Left ventricle myocardium superior (tissue), 1 donor: ENCODE measurements at places on chromosomes 6 and 20.

DNA sequence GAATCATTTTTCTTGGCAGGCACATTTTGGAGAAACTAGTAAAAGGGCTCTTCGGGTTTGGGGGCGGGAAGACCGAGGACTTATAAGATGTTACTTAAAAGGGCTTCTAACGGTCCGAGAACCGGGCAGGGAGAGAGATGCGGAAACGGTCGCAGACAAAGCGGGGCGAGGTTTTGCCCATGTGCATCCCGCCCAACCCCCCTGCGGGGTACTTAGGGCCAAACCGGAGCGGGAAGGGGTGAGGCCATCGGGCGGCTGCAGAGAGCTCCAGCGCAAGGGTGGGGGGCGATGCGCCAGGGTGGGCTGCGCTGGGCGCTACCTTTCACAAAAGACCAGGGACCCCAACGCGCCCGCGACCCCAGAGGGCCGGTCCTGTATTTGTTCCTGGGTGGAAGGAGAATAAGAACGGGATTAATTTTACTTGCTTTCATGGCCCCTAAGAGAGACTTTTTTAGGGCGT is 616 bp downstream of the TUBB start:
- peak; percentile 81 for DNase-seq

DNA sequence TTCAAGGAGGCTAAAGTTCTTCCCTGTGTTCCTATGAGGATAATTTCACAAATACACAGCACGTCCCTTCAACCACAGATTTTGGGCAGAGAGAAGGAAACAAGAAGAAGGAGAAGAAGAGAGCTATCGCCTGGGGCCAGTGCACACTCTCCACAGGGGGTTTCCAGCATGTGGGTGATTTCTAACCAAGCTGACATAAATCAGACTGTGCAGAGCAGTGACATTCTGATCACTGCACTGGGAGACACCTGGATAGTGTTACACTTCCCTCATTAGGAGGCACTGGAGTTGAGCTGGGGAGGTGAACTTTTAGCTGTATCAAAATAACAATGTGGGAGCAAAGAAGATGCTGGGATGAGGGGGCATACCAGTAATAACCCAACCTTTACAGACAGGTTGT is 71.8 kb upstream of the CENPW start:
- no peak for DNase-seq

DNA sequence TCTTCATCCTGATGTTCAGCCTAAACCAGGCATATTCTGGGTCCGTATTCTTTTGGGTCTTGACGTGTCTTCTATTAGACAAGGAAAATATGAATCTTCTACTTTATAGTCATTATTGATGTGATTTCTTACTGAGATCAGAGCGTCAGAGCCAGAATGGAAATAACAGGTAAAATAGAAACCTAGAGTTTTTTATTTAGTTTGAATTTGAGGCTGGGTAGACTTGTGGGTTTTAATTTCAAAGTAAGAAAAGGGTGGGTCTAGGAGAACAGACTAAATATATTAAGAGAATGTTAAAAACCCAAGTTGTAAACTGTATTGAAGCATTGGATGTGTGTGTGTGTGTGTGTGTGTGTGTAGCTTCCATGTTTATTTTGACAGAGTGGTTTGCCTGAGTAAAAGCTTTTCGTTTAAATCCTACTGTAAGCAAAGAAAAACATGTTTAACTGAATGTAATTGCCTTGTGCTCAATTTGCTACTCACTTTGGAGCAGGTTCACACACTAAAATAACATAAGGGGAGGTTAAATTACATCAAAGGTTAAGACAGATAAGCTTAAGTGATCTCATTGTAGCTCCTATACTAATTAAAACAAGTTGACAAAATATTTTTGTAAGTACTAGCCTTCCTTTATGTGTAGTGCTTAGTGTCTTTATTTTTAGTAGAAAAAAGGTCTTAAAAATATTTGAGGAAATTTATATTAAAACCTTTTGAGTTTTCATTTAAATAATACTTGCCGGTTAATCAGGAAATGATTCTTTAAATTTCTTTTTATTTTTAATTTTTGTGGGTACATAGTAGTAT is 17.4 kb downstream of the HECA start:
- no peak for DNase-seq

- no peak for DNase-seq
Observed at GRCh38 chr20:40961686-40962640, 66.7 kb upstream of the TOP1 start.

- no peak for DNase-seq
Observed at GRCh38 chr6:110946498-110946897, 12.0 kb upstream of the GTF3C6 start.

GRCh38 chr20:49987868-49988690 is 5.3 kb downstream of the SNAI1 start:
- no peak for DNase-seq

DNA sequence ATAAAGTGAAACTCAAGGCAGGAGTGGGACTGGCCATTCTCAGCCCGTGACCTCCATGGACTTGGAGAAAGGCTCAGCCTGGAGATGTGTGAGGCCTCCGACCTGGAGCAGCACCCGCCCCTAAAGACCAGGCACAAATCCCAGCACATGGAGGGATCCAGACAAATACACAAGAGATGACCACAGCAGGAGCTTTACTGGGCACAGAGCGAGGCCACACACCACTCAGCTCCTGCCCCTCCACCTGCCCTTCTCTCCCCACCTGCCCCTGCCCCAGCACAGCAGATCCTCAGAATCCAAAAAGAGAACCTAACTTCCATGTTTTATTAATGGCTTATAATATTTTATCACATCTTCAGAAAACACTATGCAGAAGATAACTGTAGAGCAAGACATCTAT is 20.4 kb upstream of the MICB start:
- no peak for DNase-seq

- no peak for DNase-seq
Observed at GRCh38 chr6:35694462-35694861, 5.7 kb upstream of the FKBP5 start.

DNA sequence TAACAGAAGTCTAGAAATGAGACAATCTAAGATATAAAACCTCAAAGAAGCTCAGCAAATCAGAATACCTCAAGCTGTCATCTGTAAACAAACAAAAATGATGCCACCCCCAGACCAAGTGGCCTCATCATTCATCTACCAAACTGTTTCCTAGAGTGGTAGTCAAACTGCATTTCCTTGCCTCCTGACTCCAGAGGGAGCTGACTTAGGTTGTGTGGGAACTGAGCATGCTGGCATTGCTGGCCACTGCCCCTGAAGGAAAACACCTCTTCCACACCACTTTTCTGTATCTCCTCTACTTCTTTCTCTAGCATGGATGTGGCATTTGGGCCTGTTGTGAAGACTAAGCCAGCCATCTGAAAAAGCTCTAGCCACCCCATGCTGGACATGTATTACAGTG is 56.3 kb downstream of the ZHX3 start:
- no peak for DNase-seq

DNA sequence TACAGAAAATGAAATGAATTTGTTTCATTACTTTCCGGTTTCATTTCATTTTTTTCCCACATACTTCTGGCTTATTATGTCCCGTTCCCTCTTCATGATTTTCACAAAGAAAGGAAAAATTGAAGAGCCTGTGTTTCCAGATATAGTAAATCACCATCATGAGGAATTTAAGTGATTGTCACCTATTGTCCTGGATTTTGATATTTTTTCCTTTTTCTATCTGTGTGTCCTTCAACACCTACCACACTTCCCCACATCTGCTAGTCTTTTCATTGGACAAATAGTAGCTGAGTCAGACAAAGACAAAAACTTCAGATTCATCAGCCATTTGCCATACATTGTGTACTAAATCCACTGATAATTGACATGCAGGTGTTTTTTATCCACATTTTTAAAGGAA is 258.2 kb upstream of the HSF2 start:
- DNase-seq: no peak

DNA sequence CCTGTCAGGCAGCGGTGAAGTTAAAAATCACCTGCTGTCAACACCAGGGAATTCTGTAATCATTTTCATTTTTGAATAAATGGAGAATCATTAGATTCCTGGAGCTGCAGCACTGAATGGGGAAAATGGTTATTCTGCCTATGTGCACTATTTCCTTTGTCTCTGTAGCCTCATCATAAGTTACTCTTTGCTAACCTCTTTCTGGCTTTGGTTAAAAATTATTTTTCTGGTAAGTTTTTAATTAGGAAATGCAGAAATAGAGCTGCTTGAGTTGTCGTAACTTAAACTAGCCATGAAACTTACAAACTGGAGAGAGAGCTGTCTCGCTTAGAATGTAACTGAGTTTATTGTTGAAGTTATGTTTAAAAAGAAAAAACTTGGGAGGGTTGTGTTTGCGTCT is 28.8 kb downstream of the ZFAND3 start:
- DNase-seq: no peak

GRCh38 chr6:106974336-106974998 is at the start of gene CD24:
Gene CD24 (minus strand): TSS chr6:106974729. CDS start chr6:106974646, 83 bp downstream.
- DNase-seq: peak; percentile 30

DNA sequence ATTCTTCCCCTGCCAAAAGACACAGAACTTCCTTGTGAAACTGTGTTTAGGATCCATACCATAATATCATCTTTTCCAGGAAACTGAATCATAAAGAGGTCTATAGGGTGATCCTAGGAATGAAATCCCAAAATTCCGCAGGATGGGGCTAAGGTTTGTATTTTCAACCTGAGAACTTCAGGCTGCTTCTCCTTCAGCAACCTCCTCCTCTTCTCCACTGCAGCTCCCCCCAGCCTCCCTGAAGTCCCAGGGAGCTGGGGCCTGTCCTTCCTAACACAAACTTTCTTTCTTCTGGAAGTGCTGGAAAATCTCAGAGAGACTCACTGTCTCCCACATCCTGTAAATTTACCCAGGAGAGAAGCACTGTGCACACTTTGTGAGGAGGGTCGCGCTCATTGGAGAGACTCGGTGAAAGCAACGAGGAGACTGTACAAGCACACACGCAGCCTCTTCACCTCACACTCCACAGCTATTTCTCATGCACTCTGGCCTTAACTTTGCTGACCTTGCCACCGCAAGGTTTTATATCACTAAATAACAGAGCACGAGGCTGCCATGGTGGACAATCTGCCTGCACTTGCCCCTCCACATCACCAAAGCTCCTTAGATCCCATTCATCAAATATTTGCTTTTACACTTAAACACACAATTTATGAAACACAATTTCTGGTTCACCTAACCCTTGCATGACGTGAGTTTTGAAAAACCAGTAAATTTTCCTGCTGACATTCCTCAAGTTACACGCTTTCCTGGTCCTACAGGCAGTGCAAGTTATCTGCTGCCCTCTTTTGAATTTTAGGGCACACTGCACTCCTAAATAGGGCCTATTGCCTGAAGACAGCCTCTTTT is 14.3 kb downstream of the ID4 start:
- DNase-seq: no peak

DNA sequence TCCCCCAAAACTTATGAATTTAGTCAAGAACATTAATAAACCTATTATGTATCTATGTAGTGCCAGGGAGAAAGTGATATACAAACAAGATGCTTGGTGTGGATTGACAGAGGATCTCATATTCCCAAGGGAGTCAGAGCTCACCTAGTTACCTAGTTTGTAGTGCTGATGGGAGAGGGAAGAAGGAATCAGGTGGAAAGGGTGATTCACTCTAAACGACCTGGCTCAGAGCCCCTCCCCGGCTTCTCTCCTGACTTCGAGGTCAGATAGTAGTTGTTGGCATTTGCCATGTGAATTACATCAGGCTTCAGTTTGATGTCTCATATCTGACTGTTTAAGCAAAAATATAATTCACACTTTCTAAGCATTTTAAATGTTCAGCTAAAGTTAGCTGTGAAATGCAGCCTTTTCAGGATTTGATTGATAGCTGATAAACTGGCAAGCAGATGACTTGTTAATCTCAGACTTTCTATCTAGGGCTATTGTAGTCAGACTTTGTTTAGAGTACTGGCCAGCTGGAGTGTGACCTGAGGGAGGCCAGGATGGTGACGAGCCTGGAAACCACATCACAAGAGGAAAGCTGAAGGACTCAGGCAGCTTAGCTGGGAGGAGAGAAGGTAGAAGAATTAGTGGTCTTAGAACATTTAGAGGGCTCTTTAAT is 123.7 kb downstream of the AKAP7 start:
- no peak for DNase-seq

- no peak for DNase-seq
Observed at GRCh38 chr6:95133578-95133977, 443.8 kb upstream of the MANEA start.

- no peak for DNase-seq
Observed at GRCh38 chr6:69063401-69063800, 428.3 kb downstream of the ADGRB3 start.

DNA sequence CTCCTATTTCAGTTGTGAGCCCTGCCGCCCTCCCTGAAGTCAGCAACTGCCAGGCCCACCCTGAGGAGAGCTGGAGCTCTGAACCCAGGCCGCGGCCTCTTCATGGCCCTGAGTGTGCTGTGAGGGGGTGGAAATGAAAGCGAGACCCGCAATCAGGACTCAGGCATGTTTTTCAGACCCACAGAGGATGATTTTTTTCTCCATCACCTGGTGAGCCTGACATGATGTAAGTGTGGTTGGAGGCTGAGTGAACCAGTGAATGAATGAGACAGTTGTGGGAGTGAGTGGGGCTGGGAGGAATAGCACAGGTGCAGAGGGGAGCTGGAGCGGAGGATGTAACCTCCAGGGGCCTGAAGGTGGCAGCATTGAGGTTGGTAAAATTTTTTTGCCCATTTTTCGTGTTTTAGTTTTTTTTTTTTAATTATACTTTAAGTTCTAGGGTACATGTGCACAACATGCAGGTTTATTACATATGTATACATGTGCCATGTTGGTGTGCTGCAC is 18.3 kb downstream of the RAET1L start:
- no peak for DNase-seq

- DNase-seq: no peak
Observed at GRCh38 chr6:8243475-8243874, 141.1 kb upstream of the EEF1E1 start.

DNA sequence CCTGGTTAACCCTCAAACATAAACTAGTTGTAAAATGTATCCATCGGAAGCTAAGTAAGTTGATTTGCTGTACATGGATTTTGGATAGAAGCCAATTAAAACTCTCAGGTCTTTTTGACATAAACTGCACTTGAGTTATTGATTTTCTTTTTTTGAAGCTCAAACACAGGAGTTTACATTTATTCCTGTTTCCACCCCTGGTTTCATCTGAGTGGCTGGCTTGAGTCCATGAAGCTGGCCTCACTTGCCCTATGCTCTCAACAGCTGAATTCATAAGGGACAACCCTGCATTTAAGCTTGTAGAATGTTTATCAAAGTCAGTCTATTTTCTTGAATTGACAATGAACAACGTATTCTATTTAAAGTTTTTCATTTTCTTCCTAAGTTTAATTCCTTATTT is 58.1 kb upstream of the PLEKHG1 start:
- DNase-seq: no peak
